ENCODE measurements at places on chromosomes 5 and 9.
A peak's percentile ranks its signal among the peaks of the same experiment; 100 is the strongest.

DNA sequence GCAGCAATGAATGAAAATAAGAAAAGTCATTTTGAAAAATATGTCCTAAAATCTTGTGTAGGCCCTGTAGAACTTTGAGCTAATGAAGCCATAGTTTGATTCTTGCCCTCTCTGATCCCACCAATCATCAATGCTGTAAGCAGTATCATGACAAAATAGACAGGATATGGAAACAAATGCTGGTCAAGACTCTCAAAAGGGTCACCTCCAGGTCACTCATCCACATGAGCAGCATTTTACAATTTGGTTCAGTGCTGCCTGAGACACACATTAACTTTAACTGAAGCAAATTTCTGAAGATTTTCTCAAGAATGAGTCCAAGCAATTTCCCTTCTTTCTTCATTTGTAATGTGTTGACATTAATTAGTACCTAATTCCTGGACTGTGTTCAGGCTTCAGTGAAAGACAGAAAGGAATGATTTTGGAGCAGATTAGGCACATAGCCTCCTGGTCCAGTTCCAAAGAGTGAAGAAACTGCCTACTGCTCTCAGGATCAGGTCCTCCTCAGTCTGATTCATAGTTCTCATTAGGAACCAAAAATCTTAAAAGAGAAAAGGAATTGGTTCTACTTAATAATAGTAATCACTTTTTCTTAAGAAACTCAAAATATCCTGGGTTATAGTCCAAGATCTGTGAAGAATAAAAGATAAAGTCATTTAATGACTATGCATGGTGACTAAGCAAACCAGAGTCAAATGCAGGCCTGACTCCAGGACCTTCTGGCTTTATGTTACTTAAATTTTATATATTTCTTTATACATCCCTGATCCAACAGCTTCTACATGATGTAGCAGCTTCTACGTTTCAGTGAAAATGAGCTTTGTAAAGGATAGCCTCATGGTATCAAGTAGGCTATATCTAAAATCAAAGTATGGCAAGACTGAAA lies 192.1 kb upstream of the RGMB start:
- peak; percentile 83 for DNase-seq

DNA sequence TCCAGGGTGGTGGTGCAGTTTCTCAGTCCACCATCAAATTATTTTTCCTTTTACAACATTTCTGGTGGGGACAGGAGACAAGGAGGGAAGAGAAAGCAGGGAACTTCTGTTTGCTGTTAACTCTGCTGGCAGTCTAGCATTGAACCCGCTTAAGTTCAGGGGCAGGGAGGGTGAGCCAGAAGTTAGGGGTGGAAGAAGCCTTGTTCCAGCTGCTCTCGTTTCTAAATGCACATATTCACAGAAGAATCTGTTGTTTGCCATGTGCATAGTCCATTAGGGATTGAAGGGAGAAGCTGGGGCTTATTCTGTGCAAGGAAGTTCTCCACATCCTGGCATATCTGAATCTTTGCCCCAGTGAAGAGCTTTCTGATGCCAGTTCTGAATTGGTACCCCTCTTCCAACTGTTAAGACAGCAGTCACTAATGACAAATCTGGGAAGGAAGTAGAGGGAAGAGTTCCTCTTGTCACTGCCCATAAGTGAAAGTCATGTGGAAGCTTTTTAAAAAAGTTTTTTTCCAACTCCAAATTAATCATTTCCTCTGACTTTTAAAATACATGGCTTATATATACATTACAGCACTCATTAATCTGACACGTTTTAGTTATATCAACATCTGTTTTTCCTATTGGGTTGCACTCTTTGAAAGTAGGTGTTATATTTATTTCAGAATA lies 32.6 kb upstream of the ACOT12 start:
- DNase-seq = no peak

GRCh38 chr5:38420691-38421390 lies 135.6 kb downstream of the LIFR start:
- peak; percentile 65 for DNase-seq

GRCh38 chr9:129442803-129443511 lies 177.9 kb downstream of the C9orf50 start:
- DNase-seq = no peak

DNA sequence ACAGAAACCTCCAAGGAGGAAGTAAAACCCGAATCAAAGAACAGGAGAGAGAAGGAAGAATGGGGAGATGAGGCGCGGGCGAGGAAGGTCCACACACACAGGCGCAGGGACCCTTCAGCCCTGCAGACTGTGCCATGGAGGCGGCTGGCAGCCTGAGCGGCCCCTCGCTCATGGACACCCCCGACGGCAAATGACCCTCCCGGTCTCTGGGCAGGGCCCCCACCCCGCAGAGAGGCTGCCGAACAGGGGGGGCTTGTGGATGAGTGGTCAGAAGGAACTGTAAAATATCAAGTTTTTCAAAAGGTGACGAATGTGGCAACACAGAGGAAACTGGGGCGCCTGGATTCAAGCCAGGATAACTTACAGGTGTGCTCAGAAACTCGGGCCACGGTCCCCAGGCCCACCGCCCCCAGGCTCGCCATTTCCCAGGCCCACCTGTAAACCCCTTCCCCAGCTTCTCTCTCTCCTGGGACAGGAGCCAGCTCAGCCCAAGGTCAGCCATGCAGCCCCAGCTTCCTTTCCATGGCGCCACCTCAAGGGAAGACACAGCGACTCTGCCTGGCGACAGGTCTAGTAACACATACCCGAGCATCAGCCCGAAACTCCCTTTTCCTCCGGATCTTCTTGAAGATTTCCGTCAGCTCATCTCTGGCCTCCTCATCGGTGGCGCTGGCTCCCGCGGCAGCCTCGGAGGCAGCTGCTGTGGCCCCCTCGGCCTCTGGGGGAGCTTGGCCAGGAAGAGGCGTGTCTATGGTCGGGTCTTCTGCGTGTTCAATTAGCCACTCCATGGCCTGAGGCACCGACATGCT lies 16.5 kb downstream of the UBAC1 start:
- DNase-seq = no peak

DNA sequence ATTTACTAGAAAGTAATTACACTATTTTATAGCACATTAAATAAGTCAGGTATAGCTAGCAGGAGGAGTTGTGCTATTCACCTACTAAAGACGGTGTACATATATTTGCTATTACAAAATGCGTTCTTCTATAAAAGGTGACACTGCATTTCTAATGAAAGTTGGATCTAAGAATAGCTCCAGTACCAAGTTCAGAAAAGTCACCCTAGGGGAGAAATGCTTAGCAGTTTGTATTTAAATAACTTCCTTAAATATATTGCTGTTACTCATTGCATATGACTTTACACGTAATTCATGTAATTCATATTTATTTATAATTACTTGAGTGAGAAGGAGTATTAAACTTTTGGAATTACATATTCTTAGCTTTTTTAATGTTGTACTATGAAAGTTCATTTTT lies 7.0 kb upstream of the SUB1 start:
- DNase-seq = no peak

- no peak for DNase-seq
Observed at GRCh38 chr9:14260101-14260500, 53.8 kb downstream of the NFIB start.

GRCh38 chr5:2196989-2197619 lies 314.4 kb upstream of the IRX4 start:
- no peak for DNase-seq

DNA sequence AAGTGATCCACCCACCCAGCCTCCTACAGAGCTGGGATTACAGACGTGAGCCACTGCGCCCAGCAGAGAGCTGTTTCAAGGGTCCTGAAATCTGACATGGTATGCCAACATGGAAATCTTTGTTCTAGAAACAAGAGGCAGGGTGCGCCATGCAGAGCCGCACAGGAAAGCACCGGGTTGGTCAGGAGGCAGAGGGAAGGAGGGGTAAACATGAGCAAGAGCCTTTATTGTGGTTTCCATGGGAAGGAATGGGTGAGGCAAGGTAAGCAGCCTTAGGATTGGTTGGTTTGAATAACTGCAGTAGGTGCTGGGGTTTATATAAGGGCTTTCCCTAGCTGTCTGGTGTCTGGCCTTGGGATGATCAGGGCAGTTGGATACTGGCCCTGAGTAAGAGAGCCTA lies 5.5 kb upstream of the EXOSC2 start:
- DNase-seq = no peak

DNA sequence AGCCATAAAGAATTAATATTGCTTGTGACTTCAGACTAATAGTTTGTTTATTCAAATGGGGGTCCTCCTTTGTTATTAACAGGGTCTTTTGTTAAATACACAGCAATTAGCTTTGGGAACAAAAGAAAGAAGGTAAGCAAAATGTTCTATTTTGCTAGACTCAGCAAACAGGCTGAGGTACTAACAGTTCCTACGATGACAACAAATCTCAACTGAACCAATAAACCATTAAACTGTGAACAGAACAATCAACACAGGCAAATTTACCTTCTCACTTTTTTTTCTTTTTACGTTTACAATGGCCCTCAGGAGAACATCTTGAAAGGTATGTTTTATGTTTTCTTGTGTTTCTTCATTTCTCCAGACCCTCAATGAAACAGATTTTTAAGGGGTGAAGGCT lies 207.2 kb downstream of the NFIB start:
- DNase-seq = no peak

DNA sequence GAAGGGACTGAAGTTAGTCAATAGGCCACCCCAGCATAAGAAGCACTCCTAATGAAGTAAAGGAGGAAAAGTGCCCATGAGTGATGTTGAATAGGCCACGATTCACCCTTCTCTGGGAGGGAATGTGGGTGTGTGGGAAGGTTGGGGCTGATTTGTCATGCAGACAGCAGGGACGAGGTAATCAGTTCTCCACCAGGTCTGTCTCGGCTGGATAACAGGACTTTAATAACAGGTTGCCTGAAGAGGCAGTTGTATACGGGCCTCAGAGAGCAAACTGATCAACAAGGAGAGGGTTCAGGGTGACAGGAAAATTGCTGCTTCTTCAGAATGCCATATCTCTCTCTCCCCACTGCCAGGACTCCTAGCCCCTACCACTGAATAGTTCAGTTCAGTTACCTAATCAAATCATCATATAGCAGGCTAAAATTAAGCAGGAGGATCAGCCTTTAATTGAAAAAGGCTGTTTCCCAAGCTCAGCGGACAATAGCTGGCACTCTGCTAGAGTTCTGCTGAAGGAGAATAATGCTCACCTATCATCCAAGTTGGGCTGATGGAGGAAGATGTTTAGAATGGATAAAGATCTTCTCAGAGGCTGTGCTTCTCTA lies 43.6 kb upstream of the SMIM32 start:
- no peak for DNase-seq

- no peak for DNase-seq
Observed at GRCh38 chr9:126017758-126018157, 270.6 kb downstream of the PBX3 start.

- DNase-seq = no peak
Observed at GRCh38 chr5:59542306-59542705, 351.2 kb downstream of the PDE4D start.

DNA sequence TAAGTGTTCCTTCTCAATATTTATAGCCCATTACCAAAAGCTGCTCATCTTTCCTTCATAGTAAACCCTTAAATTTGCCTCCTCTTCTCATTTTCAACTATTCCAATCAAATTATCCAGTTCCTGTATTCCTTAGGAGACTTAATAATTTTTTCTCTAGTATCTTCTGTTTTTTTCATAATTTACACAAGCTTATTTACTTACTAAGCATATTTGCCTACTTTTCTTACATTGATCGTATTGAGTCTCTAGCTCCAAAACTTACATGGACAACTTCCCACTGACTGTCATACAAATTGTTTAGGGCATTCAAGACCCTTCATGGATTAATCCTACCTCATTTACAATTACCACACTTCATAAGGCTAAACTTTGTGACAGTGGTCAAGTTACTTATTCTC lies 3.6 kb downstream of the CERT1 start:
- DNase-seq = no peak

DNA sequence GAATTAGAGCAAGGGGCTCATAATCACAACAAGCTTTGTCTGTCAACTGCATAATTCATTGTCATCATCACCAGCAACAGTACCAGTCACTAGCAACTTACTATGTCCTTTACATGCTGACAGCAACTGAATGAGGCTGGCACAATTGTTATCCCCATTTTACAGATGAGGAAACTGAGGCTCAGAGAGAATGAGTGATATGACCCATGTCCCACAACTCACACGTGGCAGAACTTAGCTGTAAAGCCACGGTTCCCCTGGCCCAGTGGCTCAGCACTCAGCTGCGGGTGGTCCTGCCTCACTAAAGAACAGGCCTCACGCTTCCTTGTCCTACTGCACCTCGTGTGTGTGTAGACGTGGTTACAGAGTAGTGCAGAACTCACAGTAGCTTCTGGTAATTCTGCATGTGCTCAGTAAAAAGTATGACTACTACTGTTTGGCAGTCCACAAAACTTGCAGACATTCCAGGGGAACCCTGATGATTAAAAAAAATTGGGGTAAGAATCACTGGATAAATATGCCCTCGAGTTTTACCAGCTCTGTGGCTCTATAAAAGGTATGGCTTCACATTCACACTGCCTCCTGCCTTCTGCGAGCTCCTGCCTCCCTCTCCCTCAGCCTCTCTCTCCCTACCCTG lies 30.2 kb downstream of the AFAP1L1 start:
- DNase-seq = no peak

DNA sequence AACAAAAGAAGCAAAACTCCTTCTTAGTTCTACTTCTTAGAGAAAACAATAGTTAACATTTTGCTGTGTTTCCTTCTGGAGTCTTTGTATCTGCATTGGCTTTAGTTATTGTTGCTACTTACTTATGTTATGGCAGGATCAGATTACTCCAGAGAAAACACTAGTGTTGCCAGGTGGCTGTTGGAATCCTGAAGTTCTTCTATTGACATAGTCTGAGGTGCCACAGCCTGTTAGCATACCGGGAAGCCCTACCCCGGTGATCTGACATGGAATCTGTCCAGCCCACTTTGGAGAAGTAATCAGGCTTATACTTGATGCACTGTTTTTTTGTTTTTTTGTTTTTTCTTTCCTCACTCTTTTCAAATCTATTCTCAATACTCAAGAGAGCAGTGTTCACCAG lies 68.5 kb upstream of the CEP78 start:
- no peak for DNase-seq

DNA sequence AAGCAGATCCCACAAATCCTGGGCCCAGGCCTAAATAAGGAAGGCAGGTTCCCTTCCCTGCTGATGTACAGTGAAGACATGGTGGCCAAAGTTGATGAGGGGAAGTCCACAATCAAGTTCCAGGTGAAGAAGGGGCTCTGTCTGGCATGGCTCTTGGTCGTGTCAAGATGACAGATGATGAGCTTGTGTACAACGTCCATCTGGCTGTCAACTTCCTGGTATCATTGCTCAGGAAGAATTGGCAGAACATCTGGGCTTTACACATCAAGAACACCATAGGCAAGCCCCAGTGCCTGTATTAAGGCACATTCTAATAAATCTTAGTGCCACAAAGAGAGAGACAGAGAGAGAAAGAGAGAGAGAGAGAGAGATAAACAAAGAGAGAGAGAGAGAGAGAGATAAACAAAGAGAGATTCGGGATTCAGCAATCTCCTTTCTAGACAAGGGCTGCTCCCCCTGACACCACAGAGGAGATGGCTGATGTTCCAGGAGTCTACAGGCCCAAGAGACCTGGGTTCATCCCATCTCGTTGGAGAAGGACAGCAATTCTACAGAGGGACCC lies 45.5 kb upstream of the HSPA9 start:
- DNase-seq = no peak

Measured in fibroblast of skin of left quadriceps (primary cell).